ENCODE measurements at places on chromosomes 11 and 22. TPM values are rescaled to one million over a fixed set of nuclear protein-coding genes. Genes with fewer than 3 reads are reported as not detected.
A peak's percentile ranks its signal among the peaks of the same experiment; 100 is the strongest.

GGTLC3 gene
- total RNA-seq: not detected

- DNase-seq: no peak
These were observed 174.2 kb downstream of the ETS1 start for GRCh38 chr11:128412847-128413791.

- DNase-seq: no peak
These were observed 25.7 kb upstream of the SCGB1A1 start for GRCh38 chr11:62393061-62393611.

FAM180B gene
- not detected for total RNA-seq

GRCh38 chr11:59224351-59224928, 11.7 kb upstream of the MPEG1 start:
- DNase-seq: no peak

TUB gene
- 28.8 TPM for total RNA-seq

DNA sequence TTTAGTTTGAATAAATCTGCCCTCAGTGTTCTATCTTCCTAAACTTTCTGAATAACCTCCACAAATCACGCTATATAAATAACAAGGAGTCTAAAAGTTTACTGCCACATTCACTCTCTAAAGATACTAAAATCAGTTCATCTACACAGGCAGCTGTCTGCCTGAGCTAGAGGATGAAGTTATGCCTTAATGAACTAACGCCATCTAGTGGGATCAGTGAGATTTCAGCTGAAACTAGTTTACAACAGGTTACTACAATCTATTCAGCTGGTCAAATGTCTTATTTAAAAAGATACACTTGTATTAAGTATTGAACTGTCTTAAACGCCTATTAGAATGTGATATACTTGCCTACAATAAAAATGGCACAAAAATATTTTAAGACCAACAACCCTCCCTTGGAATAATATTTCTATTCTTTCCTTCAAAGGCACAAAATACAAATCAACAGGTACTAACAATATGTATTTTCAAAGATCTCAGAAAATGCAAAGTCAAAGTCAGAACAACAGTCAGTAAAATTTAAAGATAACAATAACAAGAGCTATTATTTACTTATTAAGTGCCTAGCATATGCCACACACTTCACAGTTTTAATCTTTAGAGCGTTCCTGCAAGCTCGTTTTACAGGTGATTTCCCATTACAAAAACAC, 84.1 kb downstream of the LARGE2 start:
- no peak for DNase-seq

DNA sequence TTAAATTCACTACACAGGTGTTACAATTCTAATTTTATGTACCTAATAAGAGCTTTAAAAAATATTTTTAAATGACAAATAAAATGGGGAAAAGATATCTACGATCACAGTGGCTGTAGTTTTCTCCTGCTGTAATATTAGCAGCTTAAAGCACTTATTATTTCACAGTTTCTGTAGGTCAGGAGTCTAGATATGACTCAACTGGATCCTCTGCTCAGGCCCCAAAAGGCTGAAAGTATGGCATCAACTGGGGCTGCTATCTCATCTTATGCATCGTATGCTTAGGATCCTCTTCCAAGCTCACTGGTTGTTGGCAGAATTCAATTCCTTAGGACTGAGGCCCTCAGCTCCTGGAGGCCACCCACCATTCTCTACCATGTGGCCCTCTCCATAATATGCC, 12.8 kb downstream of the FBXO3 start:
- no peak for DNase-seq

DNA sequence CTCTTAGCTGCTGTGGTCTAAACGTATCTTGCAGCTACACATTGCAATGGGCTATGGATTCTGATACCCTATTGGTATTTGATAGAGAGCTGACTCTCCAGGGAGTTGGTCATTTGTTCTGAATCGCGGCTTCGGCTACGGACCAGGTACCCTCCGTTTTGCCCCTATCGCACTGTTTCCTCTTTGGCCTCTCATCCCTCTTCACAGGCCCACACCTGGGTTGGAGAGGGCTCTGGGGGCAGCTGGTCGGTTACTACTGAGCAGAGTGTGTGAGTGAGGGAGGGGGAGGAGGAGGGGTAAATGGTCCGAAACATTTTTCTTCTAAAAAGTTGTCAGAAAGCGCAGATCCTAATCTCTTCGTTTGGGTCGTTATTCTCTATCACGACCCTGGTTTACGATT, 48.8 kb upstream of the HSD17B12 start:
- DNase-seq: no peak

FXYD6 gene
- total RNA-seq: 22.9 TPM

- no peak for DNase-seq
These were observed 18.8 kb downstream of the TRPM5 start for GRCh38 chr11:2425506-2425905.

DNA sequence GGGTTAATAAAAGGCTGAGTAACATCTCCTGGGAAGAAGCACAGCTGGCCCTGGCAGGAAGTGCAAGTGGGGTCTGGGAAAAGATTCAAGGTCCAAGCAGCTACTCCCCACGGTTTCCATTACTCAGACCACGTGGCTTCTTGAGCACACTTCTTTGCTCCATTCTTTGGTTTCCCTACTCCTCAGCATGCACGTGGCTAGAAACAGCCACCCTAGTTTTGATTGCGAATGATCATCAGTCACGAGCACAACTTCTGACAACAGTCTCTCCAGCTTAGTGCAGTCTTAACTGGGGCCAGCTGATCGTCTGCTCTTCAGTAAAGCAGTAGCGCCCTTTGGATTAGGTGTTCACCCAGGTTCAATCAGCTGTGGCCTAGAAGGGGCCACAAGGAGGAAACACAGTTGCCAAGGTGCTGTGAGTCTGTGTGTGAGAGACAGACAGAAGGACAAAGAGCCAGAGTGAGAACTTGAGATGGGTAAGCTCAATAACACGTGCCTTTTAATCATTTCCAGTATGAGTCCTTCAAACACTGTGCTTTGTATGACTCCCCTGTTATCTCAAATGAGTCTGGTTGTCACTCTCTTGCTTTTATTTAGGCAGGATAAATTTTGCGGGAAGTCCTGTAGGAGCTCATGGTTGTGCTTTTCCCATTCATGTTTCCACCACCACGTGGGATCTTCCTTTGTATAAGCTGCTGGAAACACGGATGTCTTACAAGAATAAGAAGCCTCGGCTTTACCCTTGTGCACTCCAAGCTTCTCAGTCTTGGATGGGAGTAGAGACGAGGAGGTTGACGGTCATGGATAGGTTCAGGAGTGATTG, 901 bp upstream of the PARVA start:
- DNase-seq: no peak

GRCh38 chr11:88813233-88813915, 252.4 kb downstream of the GRM5 start:
- no peak for DNase-seq

GRCh38 chr11:100925935-100926334, 203.7 kb downstream of the PGR start:
- no peak for DNase-seq

ARHGAP8 gene
- total RNA-seq: 18.0 TPM

GRCh38 chr11:49995565-49995964, 13.2 kb upstream of the OR4C12 start:
- DNase-seq: no peak

- DNase-seq: no peak
These were observed 150.2 kb downstream of the SPON1 start for GRCh38 chr11:14112721-14113120.

DNA sequence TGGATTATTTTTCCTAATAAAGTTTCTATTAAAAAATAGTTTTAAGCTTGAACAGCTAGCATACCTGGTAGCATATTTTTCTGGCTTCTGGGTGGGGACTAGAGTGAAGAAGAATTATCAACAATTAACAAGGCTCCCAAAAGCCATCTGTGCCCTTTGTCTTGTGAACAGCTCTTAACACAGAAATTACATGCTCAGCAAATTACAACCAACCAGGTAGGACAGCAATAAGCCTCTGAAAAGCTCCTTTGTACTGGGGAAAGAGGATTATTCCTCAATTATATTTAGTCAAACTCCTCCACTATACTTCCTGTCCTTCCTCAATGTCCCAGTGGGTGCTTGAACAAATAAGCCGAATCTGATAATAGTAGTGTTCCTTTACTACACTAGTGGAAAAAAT, 162.8 kb downstream of the RAB38 start:
- no peak for DNase-seq

DNA sequence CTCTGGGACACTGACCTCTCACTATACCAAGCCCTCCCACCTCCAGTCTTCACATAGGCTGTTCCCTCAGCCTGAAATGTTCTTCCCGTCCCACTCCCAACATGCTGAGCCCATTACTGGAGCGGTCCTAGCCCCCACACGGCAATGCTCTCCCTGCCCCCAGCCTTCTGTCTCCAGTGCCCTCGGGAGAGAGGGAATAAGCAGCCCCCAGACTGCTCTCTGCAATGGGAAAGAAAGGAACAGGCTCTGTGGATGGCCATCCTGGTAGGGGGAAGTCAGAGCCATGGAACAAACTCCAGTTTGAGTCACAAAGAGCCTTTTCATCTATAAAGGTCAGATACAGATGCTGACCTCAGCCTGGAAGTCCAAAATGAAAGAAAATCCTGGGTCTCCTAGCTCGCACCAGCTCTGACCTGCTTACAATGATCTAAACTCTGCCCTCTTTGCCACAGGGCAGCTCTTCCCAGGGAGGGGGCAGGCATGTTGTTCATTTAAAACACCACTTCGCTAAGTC, 62.6 kb downstream of the FLRT1 start:
- DNase-seq: no peak

GRCh38 chr22:30869667-30870395, 98.7 kb downstream of the MORC2 start:
- peak; percentile 58 for DNase-seq

DNA sequence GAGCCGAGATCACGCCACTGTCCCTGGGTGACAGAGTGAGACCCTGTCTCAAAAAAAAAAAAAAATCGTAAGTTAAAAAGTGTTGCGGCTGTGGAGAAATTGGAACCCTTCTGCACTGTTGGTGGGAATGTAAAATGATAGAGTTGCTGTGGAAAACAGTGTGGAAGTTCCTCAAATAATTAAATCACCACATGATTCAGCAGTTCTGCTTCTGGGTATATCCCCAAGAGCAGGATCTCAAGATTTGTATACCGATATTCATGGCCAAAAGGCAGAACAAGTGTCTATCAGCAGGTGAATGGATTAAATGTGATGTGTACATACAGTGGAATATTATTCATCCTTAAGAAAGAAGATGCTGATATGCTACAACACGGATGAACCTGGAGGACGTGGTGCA, 3.8 kb downstream of the SELENOO start:
- no peak for DNase-seq

TP53AIP1 gene
- 0.24 TPM for total RNA-seq

DNA sequence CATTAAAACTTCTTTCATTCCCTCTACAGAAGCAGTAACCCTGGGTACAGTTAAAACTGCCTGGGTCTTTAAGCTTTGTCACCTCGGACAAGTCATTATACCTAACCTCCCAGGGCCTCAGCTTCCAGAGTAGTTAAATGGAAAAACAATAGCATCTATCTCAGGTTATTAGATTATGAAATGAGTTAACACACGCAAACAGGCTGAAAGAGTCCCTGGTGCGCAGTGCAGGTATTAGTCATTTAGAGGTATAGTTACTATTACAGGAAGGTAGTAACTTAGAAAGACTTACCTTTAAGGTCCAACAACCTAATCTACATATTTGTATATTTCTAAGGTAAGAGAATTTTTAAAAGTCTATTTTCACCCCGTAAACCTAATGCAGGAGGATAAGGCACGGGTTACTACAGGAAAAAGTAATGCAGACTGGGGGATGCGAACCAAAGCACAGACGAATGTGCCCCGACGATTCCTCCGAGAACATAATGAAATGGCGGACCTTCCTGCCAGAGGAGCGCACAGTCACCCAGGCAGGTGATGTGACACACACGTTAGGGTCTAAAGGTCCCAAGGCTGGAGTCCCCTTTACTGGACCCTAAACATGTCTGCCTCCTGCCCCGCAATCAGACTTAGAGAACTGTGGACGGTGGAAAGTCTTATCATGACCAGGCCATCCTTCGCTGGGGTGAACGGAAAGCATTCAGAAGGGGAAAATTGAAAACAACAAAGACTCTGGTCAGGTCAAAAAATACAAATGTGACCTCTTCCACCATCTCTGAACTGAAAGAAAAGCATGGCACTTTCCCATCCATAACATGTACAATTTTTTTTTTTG, 1.3 kb downstream of the NAP1L4 start:
- DNase-seq: peak; percentile 49

- no peak for DNase-seq
These were observed 85.8 kb downstream of the FANCF start for GRCh38 chr11:22539821-22540256.

DNA sequence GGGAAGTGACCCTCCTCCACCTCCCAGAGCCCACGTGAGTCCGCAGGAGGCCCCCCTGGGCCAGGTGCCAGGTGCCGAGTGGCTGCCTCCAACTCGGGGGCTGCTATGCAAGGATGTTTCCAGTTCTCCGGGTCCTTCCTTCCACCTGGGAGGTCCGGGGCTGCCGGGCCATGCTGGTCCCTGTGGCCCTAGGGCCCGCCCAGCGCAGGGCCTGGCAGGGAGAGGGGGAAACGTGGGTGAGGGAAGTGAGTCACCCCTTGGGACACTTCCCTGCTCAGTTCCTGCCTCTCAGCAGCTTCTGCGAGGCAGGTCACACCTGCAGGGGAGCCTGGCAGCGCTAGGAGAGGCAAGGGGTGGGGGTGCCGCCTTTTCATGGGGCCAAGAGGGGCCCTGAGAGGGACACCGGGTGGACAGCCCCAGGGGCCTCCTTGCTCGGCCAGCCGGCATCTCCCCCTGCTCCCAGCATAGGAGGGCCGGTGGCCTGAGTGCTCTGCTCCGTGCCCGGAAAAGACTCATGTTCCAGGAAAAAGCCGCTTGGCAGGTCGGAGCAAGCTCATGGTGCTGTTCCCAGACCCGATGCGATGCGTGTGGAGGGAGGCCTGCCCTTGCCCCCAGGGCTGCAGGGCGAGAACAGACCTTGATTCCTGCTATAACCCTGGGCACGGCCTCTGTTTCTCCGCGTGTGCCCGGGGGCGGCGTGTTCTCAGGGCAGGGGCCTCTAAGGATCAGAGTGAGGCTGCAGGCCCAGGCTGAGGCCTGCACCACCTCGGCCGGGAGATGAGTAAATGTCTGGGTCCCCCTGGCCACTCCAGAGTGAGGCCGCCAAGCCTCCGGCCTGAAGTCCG, 30.3 kb upstream of the WNT7B start:
- no peak for DNase-seq

DNA sequence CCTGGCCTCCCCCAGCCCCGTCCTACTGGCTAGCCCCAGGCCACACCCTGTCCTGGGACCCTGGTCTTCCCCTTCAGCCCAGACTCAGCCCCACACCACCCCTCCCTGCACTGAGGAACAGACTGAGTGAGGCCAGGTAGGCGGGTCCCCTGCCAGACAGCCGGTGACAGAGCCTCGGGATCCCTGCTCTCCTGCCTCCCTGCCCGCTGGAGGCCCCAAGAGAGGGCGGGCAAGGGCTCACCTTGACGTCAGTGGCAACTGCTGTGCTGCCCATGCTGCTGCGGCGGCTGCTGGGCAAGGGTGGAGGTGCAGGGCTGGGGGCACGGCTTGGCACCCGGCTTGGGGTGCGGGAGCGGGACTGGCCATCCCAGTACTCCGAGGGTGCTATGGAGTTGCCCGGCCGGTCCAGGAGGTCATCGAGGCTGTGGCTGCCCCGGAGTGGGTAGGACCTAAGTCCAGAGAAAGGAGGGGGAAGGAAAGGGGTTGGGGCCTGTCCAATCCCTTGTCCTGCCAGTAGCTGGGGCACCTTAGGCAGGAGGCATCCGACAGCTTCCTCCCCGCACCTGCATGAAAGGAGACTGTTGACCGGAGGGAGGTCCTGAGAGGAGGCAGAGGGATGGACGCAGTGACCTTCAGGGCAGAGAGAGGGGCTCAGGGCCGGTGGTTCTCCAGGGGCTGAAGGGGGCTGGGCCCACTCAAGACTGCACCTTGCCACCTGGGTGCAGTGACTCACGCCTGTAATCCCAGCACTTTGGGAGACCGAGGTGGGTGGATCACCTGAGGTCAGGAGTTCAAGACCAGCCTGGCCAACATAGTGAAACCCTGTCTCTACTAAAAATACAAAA, 2.2 kb upstream of the SLC16A8 start:
- no peak for DNase-seq

ZNF214 gene
- 6.3 TPM for total RNA-seq

Data from type B pancreatic cell (in vitro differentiated cells).